ENCODE measurements at places on chromosomes 1 and 21. TPM values are rescaled to one million over a fixed set of nuclear protein-coding genes. Genes with fewer than 3 reads are reported as not detected.

The LCE1D gene
- not detected for total RNA-seq

The DLGAP3 gene
- total RNA-seq, result not detected

The TESK2 gene
- 2.2 TPM for total RNA-seq

The SOX13 gene
- total RNA-seq, result 24.6 TPM

The FCER1A gene
- total RNA-seq, result not detected

The RGS1 gene
- total RNA-seq, result not detected

The LCK gene
- total RNA-seq, result not detected

The KCNA2 gene
- total RNA-seq, result under 0.01 TPM

The TNNT2 gene
- total RNA-seq, result not detected

The NHLH2 gene
- total RNA-seq, result not detected

The KLHDC9 gene
- 0.86 TPM for total RNA-seq

The F13B gene
- total RNA-seq, result not detected

The S100A16 gene
- total RNA-seq, result 678 TPM

The NUDT4B gene
- 131 TPM for total RNA-seq

The CYP4X1 gene
- total RNA-seq, result 3.3 TPM

The RASSF5 gene
- 0.33 TPM for total RNA-seq

The ARHGEF16 gene
- 1.1 TPM for total RNA-seq

The HIVEP3 gene
- total RNA-seq, result 1.2 TPM

The ASTN1 gene
- total RNA-seq, result not detected

The CFAP74 gene
- total RNA-seq, result not detected

The MROH9 gene
- total RNA-seq, result not detected

The ELOVL1 gene
- total RNA-seq, result 80.4 TPM

The TMPRSS3 gene
- not detected for total RNA-seq

The APCS gene
- not detected for total RNA-seq

All from vein endothelial cell (primary cell).